ENCODE measurements at places on chromosomes 2 and 18.

DNA sequence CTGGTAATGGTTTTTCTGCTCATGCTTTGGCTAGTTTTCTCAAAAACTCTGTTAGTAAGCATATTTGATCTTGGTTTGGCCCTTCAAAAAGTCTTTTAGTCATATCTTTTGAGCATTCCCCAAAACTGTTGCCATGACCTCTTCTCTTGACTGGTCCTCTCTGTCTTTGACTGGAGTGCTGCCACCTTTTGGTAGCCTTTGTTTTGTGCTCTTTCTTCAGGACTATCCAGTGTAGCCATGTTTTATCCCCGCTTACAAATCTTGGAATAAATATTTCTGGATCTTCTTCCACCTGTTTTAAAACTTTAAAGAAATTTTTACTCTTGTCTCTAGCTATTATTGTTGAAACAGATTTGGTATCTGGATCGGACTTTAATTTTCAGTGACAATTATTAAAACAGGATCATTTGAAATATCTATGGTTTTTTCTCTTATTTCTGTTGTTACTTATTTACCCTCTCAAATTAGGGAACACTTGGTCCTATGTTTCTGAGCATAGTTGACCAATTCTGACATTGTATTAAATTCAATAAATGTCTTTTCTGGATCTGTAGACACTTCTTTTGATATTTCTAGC lies 965 bp upstream of the ELOA2 start:
- DNase-seq = peak; percentile 26

DNA sequence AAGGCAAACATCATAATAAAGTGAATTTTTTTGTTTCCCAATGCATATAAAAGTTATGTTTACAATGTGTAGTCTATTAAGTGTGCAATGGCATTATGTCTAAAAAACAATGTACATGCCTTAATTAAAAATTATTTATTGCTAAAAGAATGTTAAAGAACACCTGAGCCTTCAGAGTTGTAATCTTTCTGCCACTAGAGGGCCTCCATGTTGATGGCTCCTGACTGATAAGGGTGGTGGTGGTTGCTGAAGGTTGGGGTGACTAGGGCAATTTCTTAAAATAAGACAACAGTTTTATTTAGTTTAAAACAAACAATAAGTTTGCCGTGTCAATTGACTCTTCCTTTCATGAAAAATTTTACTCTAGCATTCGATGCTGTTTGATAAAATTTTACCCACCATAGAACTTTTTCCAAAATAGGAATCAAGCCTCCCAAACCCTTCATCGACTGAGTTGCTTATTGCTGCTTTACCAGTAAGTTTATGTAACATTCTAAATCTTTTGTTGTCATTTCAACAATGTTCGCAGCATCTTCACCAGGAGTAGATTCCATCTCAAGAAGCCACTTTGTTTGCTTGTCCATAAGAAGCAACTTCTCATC lies 32.3 kb downstream of the MAP3K2 start:
- no peak for DNase-seq

- DNase-seq = no peak
Measured at GRCh38 chr2:55966401-55967118, 43.0 kb upstream of the EFEMP1 start.

GRCh38 chr2:191693778-191694177 lies 15.8 kb downstream of the NABP1 start:
- DNase-seq = no peak

- DNase-seq = peak; percentile 9
Measured at GRCh38 chr18:47175283-47175897, 774 bp downstream of the IER3IP1 start.

- no peak for DNase-seq
Measured at GRCh38 chr18:8801263-8801901, 96.0 kb downstream of the MTCL1 start.

DNA sequence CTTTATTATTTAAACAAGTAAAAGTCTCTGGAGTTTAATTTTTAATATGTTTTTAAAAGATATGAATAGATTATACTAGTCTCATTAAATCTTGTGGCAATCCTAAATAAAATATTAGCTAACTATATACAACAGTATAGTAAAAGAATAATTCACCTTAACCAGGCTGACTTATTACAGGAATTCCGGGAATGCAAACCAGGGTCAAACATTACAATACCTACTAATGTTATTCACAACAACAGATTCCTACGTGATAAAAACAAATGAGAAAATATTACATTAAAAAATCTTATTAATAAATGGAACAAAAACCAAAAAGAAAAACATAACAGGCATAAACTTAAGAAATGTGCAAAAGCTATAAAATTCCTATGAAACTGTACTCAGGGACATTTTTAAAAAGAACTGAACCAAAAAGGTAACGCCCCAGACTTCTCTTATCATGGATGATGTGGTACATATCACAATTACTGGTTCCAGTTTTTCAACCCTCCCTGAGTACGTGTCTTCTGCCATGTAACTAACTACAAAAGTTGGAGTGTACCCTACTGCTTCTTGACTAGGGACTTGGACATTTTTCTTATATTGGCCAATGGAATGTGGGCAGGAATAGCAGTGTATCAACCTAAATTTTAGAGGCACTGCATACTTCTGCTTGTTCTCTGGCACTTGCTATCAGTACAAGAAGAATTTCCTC lies 20.2 kb downstream of the TTC21B start:
- no peak for DNase-seq

DNA sequence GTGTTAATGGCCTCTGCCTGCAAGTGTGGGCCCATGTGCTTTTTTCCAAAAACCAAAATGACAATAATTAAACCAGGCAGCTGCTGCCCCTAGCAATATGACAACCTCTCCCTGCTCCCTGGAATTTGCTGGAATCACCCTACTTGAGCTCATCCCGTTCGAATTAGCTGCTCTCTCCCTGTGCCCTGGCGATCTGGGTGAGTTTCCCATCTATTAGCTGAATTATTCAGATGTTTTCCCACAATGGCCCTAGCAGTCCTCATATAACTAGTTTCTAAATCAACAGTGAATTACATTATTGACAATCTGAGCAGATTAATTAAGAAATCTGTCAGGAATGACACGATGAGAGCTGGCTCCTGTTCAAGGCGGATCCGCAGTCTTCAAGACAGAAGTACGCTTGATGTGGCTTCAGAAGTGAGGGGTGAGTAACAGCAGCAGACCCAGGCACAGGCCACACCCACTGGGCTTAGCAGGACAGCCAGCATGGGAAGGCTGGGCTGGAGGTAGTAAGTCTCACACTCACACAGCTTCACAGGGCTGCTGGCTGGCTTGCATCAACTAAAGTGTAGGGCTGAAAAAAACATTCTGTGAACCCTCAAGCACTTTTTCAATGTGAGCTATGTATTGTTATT lies 366.2 kb upstream of the ID2 start:
- DNase-seq = no peak

DNA sequence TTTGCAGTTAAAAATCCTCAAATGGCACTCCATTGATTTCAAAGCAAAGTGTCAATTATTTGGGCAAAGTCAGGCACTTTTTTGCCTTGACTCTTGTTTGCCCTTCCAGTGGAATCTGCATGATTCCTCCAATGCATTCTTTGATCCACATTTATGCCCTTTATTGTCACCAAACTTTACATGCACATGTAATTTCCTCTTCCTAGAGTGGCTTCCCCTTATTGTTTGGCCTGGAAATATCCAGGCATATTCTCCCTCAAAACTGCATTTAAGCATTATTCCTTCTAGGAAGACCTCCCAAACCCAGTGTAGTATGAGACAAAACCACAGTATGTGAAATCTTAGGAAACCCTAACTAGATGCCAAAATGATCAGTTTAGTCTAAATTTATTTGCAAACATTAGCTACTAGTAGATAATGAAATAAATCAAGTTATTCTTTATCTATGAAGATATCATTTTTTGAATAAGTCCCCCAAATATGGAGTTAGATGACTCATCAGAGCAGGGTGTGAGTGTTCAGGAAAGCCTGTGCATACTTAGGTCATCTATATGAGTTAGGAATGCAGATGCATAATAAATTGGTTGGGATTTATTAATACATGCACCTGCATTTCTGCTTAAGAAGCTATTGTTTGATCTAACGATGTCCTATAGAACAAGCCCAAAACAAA lies 433.3 kb upstream of the TCF4 start:
- DNase-seq = no peak

- DNase-seq = no peak
Measured at GRCh38 chr2:201004370-201004769, 40.9 kb upstream of the ORC2 start.

DNA sequence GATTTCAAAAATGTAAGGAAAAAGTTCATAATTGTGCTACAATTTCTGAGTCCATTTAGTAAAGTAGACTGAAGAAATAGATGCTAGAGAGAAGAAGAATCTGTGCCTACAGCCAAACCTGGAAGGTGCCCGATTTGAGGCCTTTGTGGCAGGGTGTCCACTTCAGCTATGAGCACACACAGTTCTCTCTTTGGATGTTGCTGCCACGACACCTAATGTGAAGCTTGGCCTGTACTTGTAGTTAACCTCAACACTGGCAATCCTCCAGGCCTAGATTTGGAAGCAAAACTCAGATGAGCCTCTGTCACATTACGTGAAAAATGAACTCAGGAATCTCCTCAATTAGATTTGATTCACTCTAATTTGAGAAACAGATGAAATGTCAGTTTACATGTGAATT lies 90.1 kb upstream of the LRP1B start:
- no peak for DNase-seq

DNA sequence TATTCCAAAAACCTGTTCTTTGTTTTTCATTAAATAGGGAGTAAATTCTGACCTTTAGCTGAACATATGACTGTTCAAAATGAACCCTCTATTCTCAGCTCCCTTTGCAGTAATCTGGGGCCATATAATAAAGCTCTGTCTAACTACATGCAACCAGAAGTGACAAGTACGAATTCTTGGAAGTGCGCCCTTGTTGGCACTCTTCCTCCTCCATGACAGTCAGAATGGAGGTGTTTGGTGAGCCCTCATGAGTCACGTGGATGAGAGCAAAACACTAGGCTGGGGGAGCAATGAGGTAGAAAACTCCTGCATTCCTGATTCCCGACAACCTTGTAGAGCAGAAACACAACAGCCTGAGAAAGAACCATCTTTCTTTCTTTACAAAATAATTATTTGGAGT lies 552.9 kb downstream of the FBXO15 start:
- DNase-seq = no peak

- DNase-seq = no peak
Measured at GRCh38 chr2:55136138-55136541, 85.9 kb upstream of the RTN4 start.

DNA sequence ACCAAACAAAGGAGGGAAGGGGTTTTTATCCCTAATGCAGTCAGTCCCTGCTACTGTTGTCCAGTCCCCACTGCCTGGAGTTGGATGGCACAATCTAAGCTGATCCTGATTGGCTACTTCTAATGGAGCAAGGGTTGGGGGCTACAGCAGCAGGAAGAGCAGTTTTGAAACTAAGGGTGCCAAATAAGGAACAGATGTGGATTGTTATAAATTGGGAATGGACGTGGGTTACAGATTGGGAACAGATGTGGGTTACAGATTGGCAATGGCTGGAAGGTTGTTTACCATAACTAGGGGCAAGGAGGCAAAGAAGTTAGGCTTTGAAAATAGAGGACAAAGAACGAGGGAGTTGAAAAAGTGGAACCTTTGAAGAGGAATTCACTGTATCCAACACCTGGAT lies 16.0 kb upstream of the PROM2 start:
- DNase-seq = no peak

- DNase-seq = no peak
Measured at GRCh38 chr18:77110936-77111335, 21.6 kb downstream of the MBP start.

DNA sequence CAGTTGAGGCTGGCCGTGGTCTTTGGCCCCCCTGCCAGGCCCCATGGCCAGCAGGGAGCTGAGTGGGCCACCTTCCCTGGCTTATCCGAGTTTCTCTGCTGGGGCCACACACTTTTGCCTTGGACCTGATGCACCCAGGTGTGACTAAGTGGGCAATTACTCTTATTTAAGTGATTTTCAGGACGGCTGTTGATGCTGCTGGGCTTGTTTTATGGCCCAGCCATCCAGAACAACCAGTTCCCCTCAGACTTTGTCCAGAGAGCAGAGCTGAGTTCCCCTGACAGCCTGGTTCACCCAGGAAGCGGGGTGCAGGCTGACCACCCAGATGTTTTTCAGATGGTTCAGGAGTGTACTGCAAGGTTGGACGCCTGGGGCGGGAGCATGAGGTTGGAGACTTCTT lies 68.8 kb downstream of the GLI2 start:
- no peak for DNase-seq

GRCh38 chr18:53883771-53884170 lies 340.7 kb downstream of the MBD2 start:
- DNase-seq = no peak

- DNase-seq = no peak
Measured at GRCh38 chr2:100776445-100776844, 43.5 kb upstream of the NPAS2 start.

DNA sequence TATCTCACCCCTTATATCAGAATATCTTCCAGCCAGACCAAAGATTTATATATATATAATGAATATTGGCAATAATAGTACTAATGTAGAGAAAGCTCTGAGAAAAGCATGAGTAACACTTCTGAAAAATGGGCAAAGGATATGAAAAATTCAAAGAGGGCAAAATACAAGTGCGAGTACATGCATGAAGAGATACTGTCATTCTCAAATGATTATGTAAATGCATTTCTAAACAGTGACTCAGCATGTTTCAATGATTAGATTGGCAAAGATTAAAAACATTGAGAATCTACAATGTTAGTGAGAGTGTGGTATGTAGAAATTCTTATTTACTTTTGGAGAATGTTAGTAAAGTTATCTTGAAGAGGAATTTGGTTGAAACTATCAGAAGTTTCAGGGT lies 118.3 kb upstream of the NEDD4L start:
- no peak for DNase-seq

DNA sequence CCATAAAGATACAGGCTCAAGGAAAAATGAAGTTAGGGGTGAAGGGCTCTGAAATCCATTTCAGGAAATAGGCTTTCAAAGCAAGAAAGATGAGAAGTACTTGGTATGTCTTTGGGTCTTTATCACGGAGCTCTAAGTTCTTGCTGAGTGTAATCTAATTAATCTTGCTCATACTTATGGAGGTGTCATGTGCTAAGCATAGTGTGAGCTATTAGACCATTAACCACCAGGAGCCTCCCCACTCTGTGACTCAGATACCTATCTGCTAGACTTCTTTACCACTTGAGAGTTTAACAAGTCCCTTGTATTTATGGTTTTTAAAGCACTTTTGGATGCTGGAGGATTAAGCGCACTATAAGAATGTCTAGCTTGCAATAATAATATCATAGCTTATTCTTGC lies 678.7 kb downstream of the EPHA4 start:
- no peak for DNase-seq

DNA sequence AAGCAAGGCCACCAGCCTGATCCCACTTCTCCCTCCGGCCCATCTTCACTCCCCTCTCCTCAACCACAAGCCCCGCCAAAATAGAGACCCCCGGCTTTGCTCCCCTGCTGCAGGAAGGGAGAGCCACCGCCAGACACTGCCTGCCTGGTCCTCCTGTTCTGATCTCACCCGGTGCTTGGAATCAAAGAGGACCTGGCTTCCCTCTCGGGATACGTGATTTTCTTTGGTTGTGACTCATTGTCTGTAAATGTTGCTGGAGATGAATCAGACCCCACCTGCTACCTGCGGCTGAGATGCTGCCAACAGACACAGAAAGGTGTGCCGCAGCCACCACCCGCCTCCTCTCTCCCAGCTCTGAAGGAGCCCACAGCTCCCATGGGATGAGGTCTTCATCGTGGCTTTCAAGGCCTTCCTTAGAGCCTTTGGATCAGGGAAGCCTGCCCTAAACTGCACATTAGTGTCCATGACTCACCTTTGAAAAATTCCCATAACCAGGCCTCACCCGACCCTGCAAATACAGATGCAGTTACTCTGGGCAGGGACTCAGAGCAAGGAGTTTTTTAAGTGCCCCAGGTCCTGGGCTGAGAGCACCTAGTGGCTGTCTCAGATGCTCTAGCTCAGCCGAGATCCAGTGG lies 79.4 kb upstream of the ZNF532 start:
- DNase-seq = no peak

Measured in neural crest cell (in vitro differentiated cells).